Stimulated activated CD8-positive, alpha-beta memory T cell treated with anti-CD3 and anti-CD28 coated beads, Interleukin-2, amount 100 ng/mL, for 1 hour (primary cell): ENCODE measurements at places on chromosomes 12 and 14.

DNA sequence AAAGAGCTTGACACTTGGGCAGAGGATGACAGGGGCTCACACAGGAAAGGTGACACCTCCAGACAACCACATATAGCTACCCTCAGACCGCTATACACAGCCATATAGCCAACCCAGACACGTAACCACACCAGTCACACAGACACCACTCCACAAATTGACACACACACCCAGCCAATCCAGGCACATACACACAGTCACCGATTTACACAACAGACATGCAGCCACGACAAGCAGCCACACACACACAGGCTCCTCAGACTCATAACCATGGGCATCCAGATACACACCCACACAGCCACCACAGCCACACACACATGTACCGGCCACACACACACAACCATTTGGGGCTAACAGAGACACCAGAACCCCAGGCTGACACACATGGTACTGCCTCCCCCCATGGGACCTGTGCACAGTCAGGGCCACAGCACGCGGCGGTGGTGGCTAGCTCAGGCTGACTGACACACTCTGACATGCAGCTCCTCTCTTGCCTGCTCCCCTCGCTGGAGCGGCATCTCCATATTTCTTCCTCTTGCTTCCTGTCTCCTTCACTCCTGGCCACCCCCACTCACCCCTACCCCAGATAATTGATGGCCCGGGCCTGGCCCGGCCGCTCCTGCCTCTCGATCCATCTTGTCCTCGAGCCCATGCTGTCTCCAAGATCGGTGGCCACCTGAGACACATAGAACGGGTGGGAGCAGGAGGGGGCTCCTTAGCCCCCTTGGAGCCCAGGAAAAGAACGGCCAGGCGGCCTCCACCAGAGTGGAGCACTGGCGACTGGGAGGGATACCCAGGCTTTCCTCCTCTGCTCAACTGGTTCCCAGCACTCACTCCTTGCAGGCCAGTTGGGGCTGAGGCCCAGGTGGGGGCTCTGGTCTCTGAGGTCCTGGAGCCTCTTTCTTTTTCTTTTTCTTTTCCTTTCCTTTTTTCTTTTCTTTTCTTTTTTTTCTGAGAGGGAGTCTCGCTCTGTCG is 6.0 kb upstream of the SHMT2 start:
- no peak for DNase-seq

DNA sequence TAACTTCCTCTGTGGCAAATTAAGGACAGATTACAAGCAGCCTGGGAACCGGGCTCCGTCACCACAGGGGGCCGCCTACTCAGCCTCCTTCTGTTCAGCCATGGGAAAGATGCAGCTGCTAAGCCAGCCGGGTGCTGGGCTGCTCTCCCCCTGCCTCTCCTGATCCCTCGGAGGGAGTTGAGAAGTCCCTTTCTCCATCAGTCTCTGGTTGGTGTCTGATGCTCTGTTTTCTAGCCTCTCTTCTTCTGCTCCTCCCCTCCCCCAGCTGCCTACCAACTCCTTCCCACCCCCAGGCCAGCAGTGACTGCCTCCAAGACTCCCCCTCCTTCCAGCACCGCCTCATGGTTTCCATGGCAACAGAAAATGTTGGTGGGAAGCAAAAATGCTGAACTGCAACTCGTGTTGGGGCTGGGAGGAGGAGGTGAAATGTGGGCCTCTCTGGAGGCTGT is 486.7 kb downstream of the APAF1 start:
- no peak for DNase-seq

GRCh38 chr14:96914571-96915128 is 117.5 kb downstream of the VRK1 start:
- DNase-seq: no peak

GRCh38 chr14:61992926-61993325 is 230.7 kb downstream of the SNAPC1 start:
- no peak for DNase-seq

DNA sequence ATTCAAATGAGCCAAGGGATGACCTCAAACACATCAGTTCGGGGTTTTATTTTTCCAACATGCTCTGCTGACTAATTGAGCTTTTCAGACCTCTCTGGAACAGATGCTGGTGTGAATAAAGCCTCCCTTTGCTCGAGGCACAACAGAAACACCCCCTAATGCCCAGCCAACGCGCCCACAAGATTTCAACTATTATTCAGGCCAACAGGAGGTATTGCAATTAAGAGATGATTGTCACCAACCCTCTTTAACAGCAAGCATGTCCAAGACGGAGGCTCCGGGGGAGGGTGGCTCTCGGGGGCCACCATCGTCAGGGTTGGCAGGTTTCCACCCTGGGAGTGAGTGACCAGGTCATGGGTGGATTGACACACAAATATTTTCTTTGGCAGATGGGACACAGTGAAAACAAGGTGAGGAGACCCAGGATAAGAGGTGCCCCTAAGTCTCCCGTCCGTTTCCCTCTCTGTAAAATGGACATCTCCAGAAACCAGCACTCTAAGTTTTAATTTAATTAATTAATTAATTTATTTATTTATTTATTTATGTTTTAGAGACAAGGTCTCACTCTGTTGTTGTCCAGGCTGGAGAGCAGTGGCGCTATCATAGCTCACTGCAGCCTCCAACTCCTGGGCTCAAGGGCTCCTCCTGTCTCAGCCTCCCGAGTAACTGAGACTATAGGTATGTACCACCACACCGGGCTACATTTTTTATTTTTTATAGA is 56.1 kb downstream of the MAP1LC3B2 start:
- no peak for DNase-seq

DNA sequence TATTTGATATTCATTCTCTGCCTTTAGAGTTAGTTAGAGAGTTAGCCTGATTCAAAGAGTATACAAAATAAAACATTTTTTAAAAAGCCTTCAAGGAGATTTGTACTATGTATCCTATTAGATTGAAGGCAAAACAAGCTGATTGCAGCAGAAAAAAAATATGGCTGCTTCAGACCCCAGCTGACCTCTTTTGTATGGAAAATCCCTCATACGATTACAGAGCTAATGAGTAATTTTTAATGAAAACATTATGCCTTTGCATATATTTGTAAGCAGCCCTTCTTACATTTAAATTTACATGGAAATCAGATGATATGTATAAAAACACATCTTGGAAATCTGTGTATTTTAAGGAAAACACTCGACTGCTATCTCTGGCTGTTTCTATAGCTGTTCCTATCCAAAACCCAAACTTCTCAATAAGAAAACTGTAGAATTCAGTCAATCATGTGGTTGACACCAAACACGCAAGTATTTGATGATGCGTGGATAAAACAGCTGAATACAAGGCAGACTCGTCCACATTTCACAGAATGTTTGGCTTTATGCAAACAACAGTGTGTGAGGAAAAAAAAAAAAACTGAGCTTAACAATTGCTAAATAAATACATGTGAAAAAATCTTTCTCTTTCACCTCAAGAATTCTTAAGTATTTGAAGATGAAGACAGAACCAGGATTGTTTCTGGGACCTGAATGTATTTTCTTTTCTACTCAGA is 275.3 kb downstream of the EGLN3 start:
- DNase-seq: no peak
